ENCODE measurements at places on chromosomes 6 and 20.

DNA sequence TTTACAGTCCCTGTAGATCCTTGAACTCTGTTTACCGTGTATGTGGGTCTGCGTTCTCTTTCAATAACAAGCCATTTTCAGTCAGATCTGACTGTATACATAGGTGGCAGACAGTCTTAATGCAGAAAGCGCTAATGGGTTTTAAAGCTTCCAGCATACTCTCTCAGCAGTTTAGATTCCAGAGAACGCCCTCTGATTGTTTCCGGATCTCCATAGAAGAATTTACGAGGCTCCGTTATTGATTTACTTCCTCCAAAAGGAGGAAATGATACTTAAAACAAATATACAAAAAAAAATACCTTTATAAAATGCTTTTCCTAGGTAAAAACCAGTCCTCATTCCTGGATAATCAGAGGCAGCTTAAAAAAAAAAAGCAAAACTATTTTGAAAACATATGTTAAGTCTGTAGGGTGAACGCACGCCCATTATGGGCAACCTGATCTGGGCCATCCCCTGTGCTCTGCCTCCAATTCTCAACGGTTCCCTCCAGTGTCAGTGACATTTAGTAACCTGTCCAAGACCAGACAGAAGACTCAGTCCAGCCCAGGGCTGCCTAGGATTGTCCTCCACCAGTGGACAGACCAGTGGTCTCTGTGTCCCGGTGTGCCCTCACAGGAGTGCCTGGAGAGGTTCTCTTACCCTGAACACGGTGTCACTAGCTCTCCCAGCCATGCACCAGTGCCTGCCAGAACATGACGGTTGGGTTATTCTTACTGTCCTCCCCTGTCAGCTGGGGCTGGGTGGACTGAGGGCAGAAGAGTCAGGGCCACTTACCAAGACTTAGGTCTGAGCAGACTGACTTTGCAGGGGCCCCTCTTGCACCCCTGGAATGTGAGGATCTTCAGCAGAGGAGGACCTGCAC, 217.3 kb downstream of the ARID1B start:
- no peak for DNase-seq

DNA sequence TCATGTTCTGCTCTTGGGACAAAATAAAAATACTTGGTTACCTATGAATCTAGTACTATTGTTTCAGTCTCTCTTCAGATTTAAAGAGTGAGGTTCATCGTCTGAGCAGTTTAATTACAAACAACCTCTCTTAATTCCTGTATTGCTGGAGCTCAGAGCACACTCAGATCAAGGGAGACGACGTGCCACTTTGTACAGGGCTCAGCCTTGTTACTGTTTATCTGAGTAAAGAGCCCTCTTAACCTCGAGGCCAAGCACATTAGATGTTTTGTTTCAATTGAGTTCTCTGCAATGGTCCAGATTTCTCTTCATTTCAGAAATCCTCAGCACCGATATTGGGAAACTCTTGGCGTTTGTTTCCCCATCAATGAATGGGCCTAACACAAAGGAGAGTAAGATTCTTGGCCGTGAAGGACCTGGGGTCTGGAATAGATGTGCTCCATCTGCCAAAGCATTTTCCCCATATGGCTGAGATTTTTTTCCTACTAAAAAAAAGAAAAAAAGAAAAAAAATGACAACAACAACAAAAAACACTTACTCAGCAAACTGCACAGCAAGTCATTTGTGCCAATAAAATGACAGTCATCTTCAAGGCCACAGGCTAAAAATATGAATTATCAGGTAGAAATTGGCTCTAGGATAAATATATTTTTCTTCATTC, 82.6 kb upstream of the CCN6 start:
- DNase-seq = no peak

GRCh38 chr20:36311854-36312723, 6.0 kb downstream of the DLGAP4 start:
- no peak for DNase-seq

- no peak for DNase-seq
These were observed 1.2 kb upstream of the GUCA1A start for GRCh38 chr6:42171813-42172581.

GRCh38 chr6:89385156-89385667, 26.9 kb downstream of the RRAGD start:
- no peak for DNase-seq

DNA sequence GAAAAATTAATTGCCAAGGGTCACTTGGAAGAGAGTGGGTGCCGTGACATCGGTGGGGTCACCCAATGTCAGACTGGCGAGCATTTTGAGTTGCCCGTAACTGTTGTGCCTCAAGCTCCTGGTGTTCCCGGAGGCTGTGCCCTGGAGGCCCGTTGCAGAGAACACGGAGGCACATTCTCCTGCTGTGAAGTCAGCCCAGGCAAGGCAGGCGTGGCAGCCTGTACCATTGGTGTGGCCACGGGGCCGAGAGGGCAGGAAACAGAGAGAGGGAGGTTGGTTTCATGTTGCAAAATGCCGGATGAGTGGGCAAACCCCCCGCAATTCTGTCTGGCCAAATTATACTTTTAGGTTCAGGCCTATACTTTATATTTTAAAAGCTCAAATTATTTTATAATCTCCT, 81.2 kb downstream of the THBS2 start:
- DNase-seq = peak; percentile 99

- no peak for DNase-seq
These were observed 232.8 kb downstream of the GJA1 start for GRCh38 chr6:121668259-121668658.

- no peak for DNase-seq
These were observed 198.0 kb downstream of the SIM1 start for GRCh38 chr6:100266494-100267401.

GRCh38 chr6:166395351-166395750, 12.6 kb upstream of the MPC1 start:
- no peak for DNase-seq

- no peak for DNase-seq
These were observed 16.8 kb upstream of the FUCA2 start for GRCh38 chr6:143528164-143528811.

DNA sequence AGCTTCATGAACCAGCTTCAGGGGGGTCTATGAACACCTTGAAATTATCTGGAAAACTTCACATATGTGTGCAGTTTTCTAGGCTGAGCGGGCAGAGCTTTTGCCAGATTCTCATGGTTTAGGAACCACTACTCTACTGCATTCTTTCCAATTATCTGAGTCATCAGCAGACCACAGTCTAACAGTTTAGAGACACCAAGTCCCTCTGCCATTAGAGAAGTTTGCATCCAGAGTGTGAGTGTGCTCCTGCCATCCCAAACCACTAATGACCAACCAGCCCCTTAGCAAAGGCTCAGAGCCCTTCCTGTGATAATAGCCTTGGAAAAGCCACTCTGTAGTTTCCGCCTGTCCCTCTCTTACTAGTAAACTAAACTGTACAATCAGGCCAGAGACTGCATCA, 96.8 kb downstream of the PHACTR1 start:
- DNase-seq = no peak

DNA sequence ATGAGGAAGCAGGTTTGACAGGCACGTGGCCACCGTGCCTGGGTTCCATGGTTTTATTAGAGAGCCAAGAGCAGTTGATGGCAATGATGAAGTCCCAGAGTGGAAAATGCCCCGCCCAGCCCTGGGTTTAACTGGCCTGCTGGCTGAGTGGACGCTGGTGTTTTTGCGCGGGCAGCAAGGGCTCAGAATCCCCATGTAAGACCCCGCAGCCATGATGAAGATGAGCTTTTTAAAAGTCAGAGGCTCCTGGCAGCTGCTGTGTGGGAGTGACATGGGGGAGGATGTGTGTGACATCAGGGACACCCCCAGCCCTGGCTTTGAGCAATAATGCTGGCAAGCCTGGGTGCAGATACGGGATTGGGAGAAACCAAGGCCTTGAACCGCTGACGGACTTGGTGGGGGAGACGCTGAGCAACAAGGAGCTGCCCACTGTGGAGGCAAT, 33.0 kb upstream of the SLCO4A1 start:
- DNase-seq = no peak
